Transverse colon (tissue), 4 donors: ENCODE measurements at places on chromosomes 4 and X. TPM values are rescaled to one million over a fixed set of nuclear protein-coding genes. Genes with fewer than 3 reads are reported as not detected.

The BMPR1B gene
- total RNA-seq: 0.68 TPM

The USP26 gene
- total RNA-seq: not detected

- DNase-seq: no peak
Measured at GRCh38 chr4:104868533-104868932, 278.1 kb upstream of the TET2 start.

DNA sequence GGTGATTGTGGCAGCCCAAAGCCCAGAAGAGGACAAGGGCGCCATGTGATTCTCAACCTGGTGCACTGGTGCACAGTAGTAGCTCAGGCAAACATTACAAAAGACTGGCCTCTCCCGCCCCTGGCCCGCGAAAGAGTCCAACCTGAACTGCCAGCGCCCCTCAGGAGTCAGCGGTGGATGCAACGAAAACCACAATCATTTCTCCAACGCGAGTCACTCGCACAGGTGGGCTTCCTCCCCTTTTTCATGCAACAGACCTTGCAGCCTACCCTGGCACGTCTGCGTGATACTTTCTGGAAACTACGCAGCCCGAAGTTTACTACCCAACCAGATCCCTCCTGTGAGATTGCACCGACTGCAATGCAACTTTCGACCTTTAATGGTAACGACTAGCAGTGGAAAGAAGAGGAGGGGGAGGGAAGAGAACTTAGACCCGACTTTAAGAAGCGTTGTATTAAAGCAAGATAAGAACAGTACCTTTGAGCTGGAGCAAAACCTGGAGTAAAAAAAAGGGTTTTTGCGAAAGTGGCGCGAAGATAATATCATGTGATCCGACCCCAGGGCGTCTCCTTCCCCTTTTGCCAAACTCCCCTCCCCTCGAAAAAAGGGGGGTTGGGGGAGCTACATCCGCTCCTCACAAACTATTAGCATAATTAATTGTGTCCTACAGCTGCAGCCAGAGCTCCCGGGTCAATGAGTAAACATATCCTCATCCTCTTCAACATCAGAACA, 63.3 kb upstream of the CCDC160 start:
- no peak for DNase-seq

DNA sequence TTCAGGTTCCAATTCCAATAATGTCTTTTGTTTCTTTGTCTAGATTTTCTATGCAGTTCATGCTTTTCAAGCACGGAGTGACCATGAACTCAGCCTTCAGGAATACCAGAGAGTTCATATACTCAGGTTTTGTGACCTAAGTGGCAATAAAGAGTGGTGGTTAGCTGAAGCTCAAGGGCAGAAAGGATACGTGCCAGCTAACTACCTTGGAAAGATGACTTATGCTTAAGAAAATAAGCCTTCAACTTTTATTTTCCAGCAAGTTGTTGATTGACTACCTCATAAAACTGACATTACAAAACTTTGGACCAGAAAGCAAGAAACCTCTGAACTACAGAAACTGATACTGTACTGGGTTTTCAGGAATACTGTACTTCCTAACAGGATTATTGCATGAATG, 30.8 kb downstream of the INTS12 start:
- no peak for DNase-seq

DNA sequence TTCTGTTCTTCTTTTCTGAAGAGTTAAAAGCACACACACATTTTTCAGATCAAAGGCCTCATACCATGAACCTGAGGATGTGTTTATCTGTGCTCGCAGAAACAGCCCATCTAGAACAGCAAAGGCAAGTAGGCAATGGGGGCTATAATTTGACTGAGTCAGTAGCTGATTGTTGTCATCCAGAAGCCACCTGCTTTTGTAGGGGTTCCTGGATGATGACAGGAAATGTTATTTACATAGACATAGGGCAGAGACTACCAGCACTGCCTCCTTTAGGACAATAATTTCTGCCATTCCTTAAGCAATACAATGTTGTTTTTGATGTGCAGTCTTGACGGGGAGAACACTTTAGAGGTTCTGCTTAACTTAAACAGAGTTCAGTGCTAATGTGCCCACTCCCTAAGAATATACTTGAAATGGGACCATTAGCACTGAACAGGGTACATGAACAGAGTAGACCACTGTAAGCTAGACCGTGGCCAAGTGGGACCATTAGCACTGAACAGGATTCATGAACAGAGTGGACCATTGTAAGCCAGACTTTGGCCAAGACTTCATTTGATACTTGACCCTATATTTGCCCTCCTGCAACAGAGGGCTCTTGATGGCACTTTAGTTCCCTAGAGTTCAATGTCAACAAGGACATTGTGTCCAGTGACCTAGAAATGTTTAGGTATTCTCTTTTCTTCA, 42.8 kb upstream of the CCSER1 start:
- no peak for DNase-seq

- DNase-seq: no peak
Measured at GRCh38 chr4:26268246-26268645, 52.6 kb upstream of the RBPJ start.

DNA sequence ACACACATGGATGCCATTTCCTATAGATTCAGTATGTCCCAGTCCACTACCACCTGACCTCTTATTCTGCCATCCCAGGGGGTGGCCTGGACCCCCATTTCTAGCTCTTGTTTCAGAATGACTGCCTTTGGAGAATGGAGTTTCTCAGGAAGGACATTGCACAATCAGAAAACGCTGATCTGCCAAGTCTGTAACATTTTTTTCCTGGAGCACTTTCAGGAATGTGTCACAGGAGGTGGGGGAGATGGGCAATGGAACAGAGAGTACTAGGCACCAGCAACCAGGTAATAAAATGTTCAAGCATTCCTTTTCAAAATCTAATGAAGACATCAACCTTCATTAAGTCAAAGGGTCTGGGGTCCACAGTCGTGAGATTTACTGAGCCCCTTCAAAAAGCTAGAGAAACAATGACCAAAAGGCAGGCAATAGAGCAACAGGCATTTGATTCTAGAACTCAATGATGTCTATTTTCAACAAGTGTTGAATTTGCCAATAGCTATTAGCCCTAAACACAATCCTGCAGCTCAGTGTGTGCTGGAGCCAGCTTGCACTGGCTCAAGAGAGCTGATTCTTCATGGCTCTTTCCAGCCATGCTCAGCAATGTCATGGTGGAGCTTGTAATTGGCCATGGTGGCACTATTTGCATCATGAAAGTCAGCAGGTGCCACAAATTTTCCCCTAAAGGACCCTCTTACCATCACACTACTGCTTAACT, 87.1 kb downstream of the KDR start:
- DNase-seq: no peak

GRCh38 chr4:23874536-23874901, 15.3 kb downstream of the PPARGC1A start:
- no peak for DNase-seq
